ENCODE measurements at places on chromosomes 1 and 21.

- DNase-seq = no peak
These were observed 11.4 kb downstream of the DMRTB1 start for GRCh38 chr1:53470584-53470983.

DNA sequence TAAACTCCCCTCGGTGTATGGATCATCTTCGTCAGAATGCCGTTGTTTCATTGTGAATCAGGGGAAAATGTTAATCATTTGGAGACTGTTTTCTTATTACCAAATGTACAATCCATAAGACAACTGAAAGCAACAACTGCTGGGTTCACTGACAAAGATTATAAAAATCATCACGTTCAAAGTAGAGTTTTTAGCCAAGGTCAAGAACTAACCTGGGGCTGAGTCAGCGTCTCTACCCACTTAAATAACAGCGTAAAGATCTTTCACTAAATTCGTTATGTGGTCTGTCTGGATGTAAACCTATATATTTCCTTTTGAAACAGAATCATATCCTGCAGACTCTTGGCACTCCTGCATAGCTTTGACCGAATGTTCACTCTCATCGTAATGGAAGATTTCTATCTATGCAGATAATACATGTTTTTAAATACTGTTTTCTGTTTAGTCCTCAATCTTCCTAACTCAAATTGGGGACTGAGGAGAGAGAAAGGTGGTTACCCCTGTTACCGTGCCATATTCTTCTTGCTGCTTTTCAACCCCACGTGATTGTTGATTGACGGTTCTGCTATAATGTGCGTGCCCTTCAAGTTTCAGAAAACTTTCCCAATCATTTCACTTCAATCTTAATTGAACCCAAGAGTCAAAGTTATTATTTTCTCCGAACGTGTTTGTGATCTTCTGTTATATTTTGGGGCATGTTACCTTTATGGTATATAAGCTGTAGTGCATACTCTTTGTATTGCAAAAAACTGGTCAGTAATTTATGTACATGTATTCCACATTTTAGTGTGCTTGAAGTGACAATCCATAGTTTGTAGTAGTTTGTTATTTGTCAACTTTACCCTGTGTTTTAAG, 15.6 kb upstream of the NCMAP start:
- no peak for DNase-seq

DNA sequence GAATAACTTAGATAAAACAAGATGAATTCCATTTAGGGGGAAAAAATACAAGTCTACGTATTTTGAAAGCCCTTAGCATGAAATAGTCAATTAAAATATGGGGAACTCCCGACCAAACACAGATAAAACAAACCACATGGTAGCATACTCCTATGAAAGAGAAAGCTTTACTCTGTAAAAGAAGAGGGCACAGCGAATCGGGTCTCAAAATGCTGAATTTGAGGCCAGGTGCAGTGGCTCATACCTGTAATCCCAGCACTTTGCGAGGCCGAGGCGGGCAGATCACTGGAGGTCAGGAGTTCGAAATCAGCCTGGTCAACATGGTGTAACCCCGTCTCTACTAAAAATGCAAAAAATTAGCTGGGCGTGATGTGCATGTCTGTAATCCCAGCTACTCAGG, 116.9 kb upstream of the TIAM1 start:
- no peak for DNase-seq

DNA sequence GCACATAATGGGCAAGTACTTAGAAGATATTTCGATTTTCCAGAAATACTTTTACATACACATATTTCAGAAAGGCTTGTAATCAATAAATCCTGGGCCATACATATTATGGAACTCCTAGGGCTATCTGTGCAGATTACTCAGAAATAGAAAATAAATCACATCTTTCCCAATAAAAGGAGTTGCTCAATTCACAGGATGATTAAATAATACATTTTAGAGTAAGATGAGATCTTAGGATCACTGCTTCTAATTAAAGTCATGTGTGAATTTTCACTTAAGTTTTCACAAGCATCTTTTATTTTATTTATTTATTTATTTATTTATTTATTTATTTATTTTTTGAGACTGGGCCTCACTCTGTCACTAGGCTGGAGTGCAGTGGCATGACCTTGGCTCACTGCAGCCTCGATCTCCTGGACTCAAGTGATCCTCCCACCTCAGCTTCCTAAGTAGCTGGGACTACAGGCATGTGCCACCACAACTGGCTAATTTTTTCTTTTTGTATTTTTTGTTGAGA, 144.2 kb downstream of the HIVEP3 start:
- DNase-seq = no peak

GRCh38 chr1:207058252-207058651, 5.2 kb downstream of the PFKFB2 start:
- no peak for DNase-seq
